NCI-H524 treated with DMSO at 0.1 percent for 48 hours (cell line): ENCODE measurements at places on chromosomes 5 and 9.

GRCh38 chr9:131402073-131402472, 8.2 kb downstream of the PRRC2B start:
- peak; percentile 57 for DNase-seq

GRCh38 chr5:145110834-145111233, 724.3 kb downstream of the PRELID2 start:
- no peak for DNase-seq

DNA sequence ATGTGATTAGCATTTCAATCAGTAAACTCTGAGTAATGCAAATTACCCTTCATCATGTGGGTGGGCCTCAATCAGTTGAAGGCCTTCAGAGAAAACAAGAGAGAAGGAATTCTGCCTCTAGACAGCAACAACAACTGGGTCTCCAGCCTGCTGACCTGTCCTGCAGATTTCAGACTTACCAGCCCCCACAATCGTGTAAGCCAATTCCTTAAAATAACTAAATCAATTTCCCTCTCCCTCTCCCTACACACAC, 41.7 kb upstream of the FBXW11 start:
- no peak for DNase-seq

- peak; percentile 49 for DNase-seq
These were observed 121.8 kb downstream of the XRCC4 start for GRCh38 chr5:83199126-83199525.

- no peak for DNase-seq
These were observed 278.4 kb downstream of the RASEF start for GRCh38 chr9:82784589-82784988.

DNA sequence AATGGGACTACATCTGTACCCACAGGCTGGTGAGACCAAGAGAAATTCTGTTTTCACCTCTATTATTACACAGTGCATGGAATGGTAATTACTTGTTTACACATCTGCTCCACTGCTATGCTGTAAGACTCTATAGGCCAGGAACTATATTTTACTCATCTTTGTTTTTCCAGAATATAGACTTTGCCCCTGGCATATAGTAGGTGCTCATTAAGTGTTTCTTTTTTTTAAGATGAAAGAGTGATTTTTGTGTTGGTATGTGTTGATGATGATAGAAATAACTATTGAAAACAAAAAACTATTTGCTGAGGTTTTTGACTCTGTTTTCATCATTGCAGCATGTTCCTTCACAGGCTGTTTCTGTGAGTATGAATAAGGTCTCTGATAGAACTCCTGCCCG, 294.7 kb downstream of the CSNK1G3 start:
- DNase-seq: no peak

DNA sequence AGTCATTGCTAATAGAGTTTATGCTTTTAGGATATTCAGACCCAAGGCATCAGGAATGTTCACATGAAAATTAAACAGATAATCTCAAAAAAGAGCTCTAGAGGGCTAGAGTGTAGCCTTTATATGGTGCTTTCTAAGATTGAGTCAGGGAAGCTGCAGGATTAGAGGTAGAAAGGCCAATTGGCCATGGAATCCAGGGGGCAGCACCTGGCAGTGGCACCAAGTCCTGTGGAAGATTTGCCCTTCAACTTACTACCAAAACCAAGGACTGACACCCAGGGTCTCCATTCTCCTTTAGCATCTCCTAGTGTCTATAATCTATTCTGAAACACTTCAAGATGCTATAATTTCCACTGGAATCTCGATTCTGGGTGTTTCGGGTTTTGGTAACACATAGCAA, 112.4 kb downstream of the ACER2 start:
- DNase-seq: no peak

- no peak for DNase-seq
These were observed 709 bp downstream of the UAP1L1 start for GRCh38 chr9:137077758-137078693.

- DNase-seq: no peak
These were observed 6.6 kb downstream of the PTGES start for GRCh38 chr9:129746092-129746777.

DNA sequence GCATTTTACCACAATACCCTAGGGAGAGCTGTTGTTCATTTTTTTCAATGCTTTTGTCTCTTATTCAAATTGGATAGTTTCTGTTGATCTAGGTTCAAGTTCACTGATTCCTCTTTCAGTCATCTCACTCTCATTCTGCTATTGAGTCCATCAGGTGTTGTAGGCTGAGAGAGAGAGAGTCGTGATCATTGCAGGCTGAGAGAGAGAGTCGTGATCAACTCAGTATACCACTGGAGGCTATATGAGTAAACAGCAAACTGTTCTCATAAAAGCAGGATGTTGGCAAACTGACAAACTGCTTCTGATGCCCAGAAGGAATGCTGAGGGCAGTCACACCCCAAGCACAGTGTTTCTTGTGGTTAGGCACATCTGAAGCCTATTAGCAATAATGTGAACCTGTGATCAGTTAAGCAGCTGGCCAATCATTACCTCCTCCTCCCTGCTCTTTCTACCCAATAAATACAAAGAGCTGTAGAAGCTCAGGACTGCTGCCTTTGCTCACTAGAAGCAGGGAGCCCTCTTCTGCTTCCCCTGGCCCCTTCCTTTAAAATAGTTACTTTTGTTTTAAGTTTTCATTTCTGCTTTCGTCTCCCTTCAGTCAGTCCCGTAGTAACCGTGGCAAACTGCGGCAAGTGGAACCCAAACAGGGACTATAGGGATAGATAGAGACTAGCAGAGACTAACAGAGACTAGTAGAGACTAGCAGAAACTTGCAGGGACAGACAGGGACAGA, 476.1 kb upstream of the ACO1 start:
- no peak for DNase-seq

- no peak for DNase-seq
These were observed 6.3 kb downstream of the TYRP1 start for GRCh38 chr9:12699529-12699928.

- DNase-seq: no peak
These were observed 6.1 kb upstream of the TNIP1 start for GRCh38 chr5:151086905-151087360.
